Effector memory CD4-positive, alpha-beta T cell (primary cell): ENCODE measurements at places on chromosomes 2 and 18.

GRCh38 chr2:73999881-74000597 is 15.3 kb downstream of the TET3 start:
- DNase-seq, result no peak

GRCh38 chr18:41933778-41934177 is 21.3 kb upstream of the PIK3C3 start:
- no peak for DNase-seq

DNA sequence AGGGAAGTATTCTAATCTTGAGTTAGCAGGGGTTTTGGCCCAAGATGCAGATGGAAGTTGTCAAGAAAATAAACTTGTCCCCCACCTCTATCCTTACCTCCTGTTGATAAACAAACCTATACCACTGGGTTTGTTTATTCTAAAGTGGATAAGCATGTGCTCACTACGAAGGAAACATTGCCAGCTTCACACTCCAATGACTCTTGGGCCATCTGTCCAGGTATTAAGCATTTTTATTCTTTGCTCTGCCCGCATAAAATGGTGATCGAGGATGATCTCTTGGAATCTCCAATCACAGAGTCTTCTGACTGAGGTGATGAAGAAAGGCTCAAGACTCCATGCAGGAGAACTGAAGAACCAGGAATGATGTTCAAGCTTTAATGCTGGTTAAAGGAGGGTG is 1908.4 kb upstream of the PIK3C3 start:
- no peak for DNase-seq

GRCh38 chr2:214742119-214742518 is 67.4 kb downstream of the BARD1 start:
- no peak for DNase-seq

DNA sequence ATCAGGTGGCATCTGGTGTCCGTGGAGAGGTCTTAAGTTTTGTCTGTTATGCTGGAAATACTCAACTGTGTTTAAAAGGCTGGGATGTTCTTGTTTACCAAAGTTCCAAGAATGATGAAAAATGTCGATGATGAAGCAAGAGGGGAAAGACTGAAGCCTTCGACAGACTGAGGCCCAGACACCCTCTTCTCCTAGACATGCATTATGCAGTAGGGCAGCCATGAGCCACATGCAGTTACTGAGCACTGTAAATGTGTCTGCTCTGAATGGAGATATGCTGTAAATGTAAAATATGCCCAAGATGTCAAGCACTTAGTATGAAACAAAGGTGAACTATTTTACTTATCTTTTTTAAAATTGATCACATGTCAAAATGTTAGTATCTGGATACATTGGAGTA is 163.1 kb downstream of the GALNT14 start:
- no peak for DNase-seq

DNA sequence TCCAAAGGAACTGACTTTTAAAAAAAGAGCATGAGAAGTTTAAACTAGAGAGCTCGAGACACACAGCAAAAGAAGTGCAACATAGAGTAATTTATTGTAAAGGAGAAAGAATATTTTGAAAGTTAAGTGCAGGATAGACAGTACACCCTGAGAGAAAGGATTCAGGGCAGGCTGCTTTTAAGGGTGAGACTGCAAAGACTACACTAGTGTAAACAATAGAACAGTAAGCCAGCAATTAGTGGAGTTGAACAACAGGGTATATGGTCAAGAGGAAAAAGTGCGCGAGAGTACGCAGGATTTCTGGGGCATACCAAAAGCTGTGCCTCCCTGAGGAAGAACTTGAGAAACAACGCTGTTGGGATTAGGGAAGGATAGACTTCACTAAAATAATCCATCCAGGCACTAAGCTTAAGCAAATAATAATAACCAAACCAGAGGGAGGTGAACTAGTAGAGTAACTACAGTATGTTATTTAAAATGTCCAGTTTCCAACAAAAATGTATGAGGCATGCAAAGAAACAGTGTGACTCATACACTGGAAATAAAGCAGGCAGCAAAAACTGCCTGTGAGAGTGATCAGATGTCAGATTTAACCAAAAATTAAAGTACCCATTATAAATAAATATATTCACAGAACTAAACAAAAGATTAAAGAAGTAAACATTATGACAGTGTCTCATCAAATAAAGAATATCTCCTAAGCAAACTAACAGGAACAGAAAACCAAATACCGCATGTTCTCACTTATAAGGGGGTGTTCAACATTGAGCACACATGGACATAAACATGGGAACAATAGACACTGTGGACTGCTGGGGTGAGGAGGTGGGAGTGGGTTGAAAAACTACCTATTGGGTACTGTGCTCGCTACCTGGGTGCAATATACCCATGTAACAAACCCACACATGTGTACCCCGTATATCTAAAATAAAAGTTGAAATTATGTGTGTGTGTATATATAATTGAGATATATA is 40.5 kb upstream of the EMILIN2 start:
- no peak for DNase-seq

DNA sequence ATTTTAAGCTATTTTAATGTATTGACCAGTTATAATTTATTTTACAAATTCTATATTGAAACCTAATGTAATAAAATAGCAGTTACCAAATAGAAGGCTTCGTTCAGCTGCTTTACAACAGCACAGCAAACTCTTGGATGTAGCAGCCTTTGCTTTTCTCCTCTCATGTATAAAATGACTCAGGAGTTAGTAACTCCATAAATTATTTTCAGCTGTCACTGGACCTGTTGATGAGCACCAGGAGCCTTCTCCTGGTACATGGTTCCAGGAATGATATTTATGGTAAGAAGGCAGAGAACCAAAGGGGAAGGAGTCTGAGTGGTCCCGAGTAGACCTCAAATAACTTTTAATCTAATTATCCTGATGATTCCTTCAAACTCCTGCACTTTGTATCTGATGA is 256.4 kb upstream of the NETO1 start:
- no peak for DNase-seq

- DNase-seq, result no peak
These were observed 1.8 kb downstream of the TRABD2A start for GRCh38 chr2:84878896-84879583.

DNA sequence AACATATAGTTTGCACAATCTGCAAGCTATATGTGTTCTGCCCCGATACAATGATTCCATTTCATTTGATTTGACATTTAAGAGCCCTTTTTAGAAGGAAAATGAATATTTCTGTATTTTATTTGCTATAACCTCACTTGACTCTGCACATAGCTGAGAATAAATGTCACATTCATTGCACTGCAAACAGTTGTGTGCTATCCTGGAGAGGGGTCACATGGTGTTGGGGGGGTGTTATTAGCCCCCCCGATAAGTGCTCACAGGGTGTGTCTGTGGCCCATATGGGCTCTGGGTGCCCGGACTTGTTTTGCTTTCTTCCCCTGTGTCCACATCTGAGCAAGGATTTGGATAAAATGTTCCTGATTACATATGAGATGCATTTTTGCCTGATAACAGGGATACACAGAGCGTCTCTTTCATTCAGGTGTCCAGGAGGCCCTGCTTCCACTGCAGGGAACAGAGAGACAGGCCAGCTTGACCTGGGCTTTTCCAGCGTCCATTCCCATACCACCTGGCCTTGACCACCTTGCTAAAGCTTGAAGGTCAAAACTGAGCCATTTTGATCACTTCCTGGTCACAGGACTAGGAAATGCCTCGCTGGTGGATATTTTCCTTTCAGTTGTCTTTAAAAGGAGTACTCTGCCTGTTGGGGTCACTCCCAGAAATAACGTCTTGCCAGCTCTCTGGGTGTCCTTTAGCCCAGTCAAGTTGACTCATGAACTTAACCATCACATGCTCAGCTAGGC is 38.4 kb upstream of the ID2 start:
- no peak for DNase-seq

DNA sequence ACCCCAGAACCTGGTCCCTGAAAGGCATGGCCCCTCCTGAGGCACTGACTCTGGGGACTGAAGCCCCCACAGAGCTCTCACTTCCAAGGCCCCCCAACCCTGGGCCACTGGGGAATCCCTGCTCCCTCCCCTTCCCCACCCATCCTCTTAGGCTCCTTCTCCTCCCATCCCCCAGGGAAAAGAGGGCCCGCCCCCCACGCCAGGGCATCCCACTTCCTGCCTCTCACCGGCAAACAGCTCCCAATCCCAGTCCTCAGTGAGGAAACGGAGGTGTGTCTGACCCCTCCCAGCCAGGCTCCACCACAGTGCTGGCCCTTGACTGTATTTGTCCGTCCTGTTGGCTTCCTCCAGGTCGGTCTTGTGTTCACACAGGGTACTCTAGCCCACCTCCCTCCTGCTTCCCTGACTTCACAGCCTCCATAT is 35.0 kb upstream of the PTMA start:
- no peak for DNase-seq

DNA sequence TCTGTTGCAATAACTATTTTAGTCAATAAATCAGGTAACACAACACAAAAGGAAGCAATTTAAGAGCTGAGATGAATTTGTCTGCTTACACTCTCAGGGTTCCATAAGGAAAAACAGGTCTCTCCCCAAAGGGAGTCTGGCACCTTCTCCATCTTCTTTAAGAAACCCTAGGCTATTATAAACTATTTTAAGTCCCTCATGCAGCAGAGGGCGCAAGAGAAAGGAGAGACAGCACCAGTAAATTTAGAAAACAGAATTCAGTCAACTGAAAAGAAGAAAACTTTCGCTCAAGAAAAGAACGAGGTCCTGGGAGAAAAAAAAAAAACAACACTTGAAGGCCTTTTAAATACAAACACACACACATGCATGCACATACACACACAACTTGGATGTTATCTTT is 19.1 kb downstream of the SULT1C4 start:
- no peak for DNase-seq

DNA sequence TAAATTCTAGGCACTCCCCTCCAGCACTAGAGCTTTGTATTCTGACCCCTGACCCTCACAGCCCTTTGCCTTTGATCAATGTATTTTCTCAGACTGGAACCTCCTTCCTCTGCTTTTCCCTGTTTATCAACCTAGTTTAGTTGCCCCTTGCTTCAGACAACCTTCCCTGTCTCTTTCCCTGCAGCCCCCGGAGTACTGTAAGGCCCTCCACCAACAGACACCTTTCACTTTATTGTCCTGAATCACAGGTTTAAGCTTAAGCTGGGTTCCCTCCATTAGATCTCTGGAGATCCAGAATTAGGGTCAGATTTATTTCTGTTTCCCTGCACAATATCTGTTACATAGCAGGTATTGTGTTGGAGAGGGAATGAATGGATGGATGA is 140.2 kb downstream of the DDX1 start:
- no peak for DNase-seq

DNA sequence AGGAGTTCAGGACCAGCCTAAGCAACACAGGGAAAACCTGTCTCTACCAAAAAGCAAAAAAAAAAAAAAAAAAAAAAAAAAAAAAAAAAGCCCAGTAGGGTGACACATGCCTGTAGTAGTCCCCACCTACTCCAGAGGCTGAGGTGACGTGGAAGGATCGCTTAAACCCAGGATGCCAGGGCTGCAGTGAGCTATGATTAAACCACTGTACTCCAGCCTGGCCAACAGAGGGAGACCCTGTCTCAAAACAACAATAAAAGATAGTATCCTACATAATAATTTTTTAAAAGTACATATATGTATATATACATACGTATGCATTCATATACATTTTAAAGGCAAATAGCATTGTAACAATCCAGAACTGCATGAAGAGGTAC is 51.7 kb downstream of the SOS1 start:
- no peak for DNase-seq

- no peak for DNase-seq
These were observed 41.8 kb downstream of the PTCD3 start for GRCh38 chr2:86147793-86148192.

DNA sequence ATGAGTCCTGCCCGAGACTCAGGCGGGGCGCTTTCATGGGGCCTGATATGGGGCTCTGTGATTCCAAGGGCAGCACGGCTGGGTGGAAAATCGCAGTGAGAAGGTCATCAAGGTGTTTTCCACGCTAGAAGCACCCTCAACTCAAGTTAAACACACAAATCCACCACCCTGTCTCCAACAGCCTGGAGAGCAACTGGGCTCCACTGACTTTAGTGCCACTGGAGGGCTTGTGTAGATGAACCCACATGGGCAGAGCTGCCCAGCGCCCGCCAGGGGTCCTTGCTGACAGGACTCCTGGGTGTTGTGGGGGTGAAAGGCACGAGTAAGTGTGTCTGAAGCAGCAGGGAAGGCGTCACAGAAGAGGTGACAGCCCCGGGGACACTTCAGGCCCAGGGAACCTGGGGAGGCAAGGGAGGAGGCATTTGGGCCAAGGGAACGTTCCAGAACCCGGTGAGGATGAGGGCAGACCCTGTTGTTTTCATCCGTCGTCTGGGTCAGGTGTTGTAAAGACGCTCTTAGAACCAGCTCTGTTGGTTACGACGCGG is 51.8 kb upstream of the CTDP1 start:
- no peak for DNase-seq

DNA sequence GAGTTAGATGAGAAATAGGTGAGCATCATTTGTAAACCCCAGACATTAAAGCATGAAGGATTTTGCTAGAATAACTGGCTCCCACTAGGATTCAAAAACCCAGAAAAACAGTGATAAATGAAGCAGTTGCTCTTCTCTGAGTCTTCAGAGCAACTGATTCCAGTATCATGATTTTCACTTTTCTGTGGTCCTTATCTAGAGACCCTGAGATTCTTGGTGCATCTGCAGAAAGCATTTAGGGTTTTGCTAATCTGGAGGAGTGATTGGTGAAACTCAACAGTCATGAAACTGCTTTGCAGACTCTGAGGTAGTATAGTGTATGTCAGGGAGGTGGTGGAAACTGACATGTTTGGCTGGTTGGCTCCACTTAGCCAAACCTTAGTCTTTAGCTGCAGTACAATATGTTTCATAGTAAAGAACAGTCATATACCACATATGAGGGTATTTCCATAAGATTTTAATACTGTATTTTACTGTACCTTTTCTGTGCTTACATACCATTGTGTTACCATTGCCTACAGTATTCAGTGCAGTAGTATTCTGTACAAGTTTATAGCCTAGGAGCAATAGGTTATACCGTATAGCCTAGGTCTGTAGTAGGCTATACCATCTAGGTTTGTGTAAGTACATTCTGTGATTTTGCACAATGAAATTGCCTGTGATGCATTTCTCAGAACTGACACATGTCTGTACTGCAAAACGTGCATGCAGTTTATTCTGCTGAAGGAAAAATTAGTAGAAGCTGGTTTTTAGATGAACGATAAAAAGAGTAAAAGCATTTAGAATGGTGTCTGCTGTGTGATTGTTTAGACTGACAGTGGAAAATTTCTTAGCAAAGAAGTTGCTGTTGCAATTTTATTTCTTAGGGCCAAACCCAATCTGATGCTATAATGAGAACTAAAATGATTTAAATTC is 23.8 kb downstream of the EML4 start:
- DNase-seq, result no peak

DNA sequence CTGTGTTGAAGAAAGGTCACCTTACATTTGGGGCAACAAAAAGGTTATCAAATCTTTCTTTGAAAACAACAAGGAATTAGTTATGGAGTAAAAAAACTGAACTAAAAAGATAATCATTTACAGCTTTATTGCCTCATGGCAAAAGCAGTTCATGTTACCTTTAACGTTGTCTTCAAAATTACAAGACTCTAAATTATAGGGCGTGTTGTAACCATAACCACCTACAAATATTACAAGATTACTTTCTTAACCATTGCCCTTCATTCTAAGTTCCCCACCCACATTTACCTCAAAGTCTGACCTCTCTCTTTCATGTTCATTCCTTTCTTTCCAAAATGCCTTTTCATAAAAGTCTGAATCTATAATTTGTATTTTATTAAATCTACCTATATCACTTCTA is 74.6 kb upstream of the LRATD1 start:
- no peak for DNase-seq
